ENCODE measurements at places on chromosomes 6 and 20.

DNA sequence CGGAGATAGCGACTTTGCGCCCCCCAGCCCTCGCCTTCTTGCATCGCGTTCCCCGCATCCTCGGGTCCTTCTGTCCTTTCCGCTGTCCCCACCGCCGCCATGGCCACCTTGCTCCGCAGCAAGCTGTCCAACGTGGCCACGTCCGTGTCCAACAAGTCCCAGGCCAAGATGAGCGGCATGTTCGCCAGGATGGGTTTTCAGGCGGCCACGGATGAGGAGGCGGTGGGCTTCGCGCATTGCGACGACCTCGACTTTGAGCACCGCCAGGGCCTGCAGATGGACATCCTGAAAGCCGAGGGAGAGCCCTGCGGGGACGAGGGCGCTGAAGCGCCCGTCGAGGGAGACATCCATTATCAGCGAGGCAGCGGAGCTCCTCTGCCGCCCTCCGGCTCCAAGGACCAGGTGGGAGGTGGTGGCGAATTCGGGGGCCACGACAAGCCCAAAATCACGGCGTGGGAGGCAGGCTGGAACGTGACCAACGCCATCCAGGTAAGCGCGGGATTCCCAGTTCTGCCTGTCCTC, 401 bp downstream of the SLC32A1 start:
- DNase-seq, result no peak

DNA sequence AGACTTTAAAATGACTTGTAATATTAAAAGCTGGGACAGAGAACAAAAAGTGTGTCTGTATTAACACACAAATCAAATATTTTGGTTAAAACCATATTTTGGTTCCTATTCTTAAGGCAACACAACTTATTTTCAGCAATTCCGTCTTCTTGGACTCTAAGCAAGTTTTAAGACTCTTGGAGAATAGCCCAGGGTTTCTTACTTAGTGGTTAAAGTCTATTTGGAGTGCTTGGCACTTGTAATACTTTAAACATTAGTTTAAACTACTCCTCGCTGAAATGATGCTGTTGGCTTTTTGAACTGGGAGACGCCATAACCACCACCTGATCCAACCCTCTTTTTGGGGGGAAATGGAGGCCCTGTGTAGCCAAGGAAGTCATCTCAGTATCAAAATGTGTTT, 109.7 kb upstream of the GMDS start:
- no peak for DNase-seq

- DNase-seq, result no peak
Observed at GRCh38 chr6:162615016-162615705, 112.4 kb downstream of the PRKN start.

DNA sequence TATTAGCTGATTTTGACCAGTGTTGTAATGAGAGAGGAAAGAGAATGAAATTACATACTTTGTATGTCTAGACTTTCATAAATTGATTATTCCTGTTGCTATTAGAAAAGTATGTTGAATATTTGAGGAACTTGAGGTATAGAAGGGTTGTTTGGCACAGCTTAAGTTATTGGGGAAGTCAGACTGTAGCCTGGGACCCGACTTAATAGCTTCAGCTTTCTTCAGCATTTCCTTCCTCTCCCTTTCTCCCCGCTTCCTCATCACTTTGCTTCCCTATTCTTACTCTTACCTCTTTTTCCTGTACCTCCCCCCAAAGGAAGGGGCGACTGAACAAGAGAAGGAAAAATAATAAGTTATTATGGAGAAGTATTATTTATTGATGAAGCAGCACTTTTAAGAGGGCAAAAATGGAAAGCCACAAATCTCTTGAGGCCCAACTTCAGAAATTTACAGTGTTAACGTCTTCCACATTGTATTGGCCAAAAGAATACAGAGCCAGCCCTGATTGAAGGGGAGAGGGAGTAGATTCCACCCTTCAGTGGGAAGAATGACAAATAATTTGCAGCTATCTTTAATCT, 7.4 kb downstream of the SENP6 start:
- DNase-seq, result no peak

- DNase-seq, result no peak
Observed at GRCh38 chr6:132253211-132253610, 148.1 kb downstream of the MOXD1 start.

- no peak for DNase-seq
Observed at GRCh38 chr6:37569317-37569716, 69.6 kb upstream of the CCDC167 start.

All from CD4-positive, alpha-beta T cell treated with Interleukin-21 for 1 hour (primary cell).